ENCODE measurements at places on chromosomes 3 and 15.
A peak's percentile ranks its signal among the peaks of the same experiment; 100 is the strongest.

GRCh38 chr3:72303926-72304325, 519.0 kb upstream of the PROK2 start:
- no peak for DNase-seq

- DNase-seq = no peak
Measured at GRCh38 chr3:153881201-153881600, 240.0 kb upstream of the ARHGEF26 start.

DNA sequence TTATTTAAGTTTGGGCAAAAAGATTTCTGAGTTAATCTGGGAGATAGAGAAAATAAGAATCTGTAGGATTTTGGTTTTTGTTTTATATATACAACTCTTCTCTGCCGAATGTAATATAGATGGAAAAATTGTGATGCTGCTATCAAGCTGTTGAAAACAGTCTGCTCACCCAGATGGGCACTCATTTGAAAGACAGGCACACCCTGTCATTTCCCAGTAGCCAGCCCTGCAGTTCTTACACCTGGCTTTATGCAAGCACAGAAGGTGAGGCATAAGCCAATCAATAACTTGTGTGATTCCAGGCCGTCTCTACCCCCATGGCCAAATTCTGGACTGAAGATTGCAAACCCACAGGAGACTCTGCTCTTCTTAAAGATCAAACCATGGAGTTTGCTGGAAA, 27.1 kb upstream of the PTX3 start:
- DNase-seq = no peak

DNA sequence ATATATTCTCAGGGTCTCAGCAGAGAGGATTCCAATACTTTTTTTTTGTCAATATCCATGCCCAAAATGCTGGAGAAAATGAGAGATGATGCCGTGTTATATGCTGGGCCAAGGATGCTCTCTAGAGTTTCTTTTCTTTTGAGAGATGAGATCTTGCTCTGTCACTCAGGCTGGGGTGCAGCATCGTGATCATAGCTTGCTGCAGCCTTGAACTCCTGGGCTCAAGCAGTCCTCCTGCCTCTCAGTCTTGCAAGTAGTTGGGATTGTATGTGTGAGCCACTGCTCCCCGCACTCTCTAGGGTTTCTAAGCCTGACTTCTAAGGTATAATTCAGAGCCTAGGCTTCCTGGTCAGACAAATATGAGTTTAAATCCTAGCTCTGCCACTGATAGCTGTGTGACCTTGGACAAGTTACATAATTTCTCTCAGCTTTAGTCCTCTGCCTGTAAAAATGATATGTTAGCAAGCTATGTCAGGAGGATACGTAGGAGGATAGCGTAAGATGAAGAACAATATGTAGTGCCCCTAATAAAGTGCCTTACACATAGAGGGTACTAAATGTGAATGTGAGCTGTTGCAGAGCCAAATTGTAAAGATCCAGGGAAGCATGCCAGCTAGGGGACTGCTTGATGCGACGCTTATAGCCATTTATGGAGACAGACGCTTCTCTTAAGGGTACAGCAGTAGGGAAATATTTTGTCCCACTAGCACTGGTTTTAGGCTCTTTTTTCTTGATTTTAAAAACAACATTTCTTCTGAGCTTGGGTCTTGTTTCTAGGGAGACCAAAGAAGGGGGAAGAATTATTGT, 7.4 kb downstream of the STARD9 start:
- no peak for DNase-seq

DNA sequence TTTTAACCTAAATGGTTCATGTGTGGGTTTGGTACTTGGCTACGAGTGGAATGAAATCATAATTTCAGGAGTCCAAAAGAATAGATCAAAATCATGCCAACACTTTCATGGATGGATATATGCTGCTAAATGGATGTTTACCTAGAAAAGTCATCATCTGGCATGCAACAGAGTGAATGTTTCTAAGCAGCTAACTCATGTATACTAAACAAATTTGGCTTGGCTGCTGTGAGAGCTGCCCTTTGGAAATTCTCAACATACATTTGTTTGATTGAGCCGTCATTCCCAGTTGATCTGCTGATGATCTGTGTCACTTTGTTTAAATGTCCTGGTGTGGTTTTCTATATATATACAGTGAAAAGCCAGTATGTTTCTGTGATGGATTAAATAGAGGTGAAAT, 263.3 kb downstream of the MECOM start:
- no peak for DNase-seq

GRCh38 chr3:125202197-125202596, 10.4 kb downstream of the SLC12A8 start:
- DNase-seq = peak; percentile 57

DNA sequence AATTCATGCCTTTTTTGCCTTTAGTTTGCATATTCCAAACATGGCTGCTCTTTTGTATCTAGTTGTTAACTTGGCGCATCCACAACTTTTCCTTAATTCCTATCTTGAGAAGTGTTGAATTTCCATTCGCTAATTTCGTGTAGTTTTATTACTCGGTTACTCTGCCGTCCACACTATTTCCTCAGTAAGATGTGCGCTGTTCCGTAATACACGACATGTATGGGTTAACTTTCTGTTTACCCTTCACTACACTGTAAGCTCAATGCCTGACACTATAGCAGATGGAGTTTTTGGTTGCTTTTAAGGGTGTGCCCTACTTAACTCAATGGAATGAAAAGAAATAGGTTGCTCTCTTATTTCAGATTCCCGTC, 724 bp downstream of the RPSA start:
- no peak for DNase-seq

GRCh38 chr3:185549122-185549521, 3.3 kb downstream of the LIPH start:
- no peak for DNase-seq

DNA sequence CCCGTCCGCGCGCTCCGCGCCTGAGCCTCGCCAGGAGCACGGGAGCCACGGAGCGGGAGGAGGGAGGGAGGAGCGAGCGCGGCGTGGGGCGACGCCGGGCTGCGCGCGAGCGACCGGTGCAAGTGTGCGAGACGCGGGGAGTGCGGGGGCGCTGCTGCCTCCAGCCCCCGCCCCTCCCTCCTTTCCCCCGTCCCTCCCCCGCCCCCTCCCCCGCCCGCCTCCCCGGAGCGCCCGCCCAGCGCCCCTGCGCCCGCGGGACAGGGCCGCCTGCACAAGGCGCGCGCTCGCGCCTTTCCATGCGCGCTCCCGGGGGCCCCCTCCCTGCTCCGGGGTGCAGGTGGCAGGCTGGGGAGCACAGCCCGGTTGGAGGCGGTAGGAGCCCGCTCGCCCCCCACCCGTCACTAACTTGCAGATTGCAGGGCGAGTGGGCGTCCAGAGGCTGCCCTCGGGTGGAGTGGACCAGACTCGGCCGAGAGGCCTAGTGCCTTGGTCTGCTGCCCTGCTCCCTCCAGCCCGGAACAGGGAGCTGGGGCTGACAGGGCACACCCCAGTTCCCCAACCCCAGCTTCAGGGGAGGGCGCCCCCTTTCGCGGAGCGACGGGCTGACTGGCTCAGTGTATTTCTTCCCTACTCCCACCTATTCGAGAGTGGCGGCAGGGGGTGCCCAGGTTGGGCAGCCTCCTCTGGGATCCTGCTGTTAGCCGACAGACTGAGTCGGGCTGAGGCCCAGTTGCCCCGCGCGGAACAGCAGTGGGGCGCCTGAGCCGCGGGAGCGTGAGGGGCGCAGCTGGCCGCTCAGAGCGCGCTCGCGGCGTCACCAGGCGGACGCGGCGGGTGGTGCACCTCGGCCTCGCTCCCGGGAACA, at the start of gene WNT7A:
Gene WNT7A (minus strand): TSS at position 126 of the 865 bp plus-strand sequence. CDS start 255 bp downstream, outside the sequence.
- DNase-seq = peak; percentile 75

DNA sequence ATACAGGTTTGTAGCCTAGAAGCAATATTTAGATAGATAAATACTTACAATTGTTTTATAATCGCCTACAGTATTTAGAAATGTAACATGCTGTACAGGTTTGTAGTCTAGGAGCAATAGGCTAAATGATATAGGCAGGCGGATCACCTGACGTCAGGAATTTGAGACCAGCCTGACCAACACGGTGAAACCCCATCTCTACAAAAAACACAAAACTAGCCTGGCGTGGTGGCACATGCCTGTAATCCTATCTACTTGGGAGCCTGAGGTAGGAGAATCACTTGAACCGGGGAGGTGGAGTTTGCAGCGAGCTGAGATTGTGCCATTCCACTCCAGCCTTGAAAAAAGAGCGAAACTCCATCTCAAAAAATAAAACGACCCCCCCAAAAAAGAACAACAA, 375.2 kb upstream of the EPHA3 start:
- DNase-seq = no peak

DNA sequence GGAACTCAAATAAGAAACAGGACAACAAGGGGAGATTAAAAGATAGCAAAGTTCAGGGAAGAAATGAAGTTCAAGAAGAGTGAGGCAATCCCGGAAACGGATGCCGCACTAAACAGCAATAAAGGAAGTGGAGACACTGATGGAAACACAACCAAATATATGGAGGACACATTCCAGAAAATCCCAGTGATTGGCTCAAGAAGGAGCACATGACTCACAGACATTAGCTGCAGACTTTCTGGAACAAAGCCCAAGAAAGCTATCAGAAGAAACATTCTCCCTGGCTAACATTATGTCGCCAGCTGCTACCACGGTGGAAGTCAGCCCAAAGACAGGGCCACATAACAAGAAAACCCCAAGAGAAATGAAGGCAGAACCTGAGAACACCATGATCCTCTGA, 18.1 kb upstream of the VGLL4 start:
- no peak for DNase-seq

Measured in GM13977 (cell line).